ENCODE measurements at places on chromosomes 7 and 10.

DNA sequence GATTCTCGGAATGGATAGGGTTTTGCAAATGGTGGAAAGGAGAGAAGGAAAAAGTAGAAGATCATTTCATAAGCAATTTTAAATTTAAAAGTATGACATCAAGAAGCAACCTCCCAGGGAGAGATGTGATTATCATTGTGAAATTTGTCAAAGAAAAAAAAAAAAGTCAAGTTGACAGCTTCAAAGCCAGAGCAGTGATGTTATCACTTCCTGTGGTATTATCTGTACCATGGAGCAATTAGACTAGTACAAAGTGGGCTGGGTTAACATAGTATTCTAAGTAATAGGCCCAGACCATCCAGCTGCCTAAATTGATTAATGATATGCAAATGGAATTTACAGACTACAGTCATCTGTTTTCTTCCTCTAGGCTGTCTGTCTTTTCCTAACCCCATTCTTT lies 84.0 kb upstream of the NPY start:
- DNase-seq, result no peak

DNA sequence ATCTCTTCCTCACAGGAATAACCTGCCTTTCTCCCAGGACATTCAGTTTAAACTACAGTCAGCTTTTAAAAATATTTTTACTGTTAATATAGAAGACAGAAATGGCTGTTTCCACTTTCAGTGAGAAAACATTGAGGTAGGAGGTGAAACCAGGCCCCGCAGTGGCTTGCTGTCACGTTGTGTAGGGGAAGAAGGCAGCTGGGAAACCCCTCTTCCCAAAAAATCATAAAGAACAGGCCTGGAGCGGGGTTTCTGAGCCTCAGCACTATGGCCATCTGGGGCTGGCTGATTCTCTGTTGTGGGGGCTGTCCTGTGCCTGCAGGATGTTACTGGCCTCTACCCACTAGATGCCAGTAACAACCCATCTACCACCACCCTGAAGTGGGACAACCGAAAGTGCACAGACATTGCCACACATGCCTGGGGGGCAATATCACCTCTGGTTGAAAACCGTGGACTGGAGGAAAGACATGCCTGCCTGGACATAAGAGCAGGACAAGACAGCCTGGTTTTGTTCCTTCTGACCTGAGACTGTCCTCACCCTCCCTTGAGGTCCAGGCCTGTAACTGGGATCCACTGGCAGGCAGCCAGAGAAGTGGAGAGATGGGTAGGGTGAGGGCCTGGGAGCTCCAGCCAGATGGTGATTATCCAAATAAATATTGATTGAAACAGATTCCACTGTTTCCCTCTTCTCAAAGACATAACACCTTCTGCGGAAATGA lies 43.9 kb downstream of the KCNH2 start:
- DNase-seq, result no peak

DNA sequence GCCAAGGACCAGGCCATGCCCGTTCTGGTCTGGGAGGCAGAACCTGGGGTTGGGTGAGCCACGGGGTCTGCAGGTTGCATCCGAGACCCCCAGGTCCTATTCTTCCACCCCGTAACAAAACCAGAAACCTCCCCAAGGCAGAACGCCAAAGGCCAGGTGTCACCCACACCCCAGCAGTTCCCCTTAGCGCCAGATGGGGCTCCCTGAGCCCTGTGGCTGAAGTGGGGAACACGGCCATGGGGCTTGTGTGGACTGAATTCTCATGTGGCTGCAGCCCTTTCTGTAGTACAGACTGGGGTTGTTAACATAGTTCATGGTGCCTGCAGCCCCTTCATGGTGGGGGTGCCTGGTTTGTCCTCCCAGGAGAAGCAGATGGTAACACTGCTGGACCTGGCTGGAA lies 10.2 kb downstream of the BRI3 start:
- DNase-seq, result no peak

- no peak for DNase-seq
These were observed 45.5 kb upstream of the TARP start for GRCh38 chr7:38318803-38319416.

GRCh38 chr7:101237206-101238067 lies at the start of gene CLDN15:
Gene CLDN15 (minus strand): TSS chr7:101237802. CDS start chr7:101237581, 221 bp downstream.
- no peak for DNase-seq

- no peak for DNase-seq
These were observed 556.4 kb downstream of the AUTS2 start for GRCh38 chr7:70154521-70155180.

GRCh38 chr7:69860941-69861622 lies 262.8 kb downstream of the AUTS2 start:
- DNase-seq, result no peak

Measured in stimulated activated CD4-positive, alpha-beta T cell treated with anti-CD3 and anti-CD28 coated beads, Interleukin-1b, Interleukin-23, amount 100 ng/mL, for 1 hour (primary cell).